ENCODE measurements at places on chromosomes 13 and 19.
A peak's percentile ranks its signal among the peaks of the same experiment; 100 is the strongest.

DNA sequence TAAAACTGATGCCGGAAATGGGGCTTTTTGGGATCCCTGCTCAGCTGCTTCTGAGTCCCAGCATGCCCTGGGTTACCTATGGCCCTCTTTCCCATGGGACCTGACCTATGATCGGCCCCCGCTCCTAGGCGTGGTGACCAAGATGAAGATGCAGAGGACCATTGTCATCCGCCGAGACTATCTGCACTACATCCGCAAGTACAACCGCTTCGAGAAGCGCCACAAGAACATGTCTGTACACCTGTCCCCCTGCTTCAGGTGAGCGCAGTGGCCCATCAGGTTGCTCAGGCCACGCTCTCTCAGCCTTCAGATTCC lies 1.5 kb downstream of the RPS11 start:
- no peak for DNase-seq

DNA sequence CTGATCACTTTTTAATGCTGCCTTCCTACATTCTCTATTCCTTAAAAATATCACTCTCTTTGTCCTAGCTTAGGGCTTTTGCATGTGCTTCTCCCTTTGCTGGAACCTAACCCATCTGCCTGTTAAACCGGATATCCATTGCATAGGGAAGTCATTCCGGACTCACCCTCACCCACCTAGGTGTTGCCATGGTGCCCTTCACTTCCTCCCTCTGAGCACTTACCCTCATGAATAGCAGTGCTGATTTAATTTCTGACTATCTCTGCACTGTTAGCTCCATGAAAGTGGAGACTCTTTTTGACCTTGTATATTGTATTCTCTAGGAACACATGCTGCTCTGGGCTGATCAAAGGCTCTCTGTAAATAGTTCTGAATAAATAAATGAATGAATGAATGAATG lies 401.9 kb downstream of the PCDH20 start:
- DNase-seq: no peak

- no peak for DNase-seq
These were observed 184.1 kb downstream of the PCDH17 start for GRCh38 chr13:57815600-57815999.

GRCh38 chr19:50325310-50326100 lies 3.7 kb downstream of the KCNC3 start:
- DNase-seq: peak; percentile 55

DNA sequence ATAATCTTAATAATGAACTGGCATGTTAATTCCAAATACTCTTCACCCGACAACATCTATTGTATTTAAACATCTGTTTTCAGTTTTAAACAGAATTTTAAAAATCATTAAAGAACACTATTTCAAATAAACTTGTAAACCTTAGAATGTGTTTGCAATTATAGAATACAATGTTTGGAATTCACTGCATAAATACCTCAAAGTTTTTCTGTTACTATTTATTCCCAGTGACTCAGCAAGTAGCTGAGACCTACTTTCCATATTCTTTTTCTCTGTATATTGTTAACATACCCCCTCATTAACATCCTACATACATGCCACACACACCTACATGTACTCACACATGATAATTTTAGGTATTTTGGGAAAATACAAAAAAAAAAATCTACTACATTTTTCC lies 1134.3 kb downstream of the SLITRK1 start:
- DNase-seq: no peak

GRCh38 chr13:19332378-19332777 lies 150.8 kb upstream of the TUBA3C start:
- no peak for DNase-seq

GRCh38 chr13:46934749-46935148 lies 37.9 kb upstream of the HTR2A start:
- no peak for DNase-seq

GRCh38 chr13:98819382-98820010 lies 67.0 kb upstream of the SLC15A1 start:
- DNase-seq: no peak

DNA sequence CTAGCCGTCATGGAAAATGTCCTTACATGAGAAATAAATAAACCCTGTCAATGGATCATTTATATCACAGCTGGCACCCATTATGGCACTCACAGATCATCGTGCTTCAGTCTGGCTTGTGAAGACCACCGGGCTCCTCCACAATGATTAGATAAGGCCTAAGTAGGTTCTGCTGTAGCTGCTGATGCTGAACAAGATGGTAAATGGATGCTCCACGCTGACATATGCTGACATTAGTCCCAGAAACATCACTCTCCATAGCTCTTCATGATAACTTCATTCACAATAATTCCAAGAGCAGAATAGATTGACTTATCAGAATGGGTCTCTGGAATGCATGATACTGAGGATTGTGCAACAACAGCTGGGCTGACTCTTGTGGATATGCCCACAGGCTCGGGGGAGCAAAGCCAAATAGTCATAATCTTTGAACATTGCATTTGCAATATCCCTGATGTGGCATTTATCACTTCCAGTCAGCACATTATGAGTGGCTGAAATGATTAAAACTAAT lies 63.8 kb upstream of the RXFP2 start:
- DNase-seq: no peak

DNA sequence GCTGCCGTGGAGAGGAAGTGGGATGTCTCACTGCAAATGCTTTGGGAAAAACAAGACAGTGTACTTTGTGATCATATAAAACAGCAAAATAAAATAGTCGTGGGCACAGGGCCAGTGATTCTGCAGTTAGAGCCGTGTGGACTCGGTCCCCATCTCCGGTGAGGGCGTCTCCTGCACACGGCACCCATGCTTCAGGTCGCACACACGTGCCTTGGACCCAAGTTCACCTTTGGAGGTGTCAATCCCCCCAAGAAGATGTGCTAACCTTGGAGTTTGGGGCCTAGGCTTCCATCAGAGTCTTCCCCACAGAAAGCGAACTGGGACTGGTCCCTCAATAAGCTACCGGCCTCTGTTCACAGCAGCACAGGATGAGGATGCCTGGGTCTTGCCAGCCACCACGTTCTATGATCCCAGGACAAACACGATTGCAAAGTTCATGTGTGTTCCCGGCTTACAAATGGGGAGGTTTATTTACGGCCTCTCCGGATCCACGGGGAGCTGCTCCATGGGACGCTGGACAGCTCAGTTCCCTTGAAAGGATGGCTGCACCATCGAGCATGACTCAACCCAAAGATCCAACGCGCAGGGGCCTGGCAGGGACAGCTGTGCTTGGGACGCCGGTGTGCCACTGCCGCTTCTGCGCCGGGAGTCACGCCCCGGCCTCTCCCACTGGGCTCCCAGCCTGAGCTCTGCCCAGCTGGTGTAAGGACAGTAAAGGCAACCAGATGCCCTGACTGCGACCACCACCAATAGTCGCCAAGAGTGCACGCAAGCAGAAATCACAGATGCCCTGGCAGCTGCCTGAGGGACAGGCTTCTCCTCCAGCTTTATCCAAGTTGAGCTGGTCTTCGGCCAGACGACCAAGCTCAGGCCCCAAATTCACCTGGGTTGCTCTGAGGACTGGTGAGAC lies 8.6 kb downstream of the GAS6 start:
- no peak for DNase-seq

DNA sequence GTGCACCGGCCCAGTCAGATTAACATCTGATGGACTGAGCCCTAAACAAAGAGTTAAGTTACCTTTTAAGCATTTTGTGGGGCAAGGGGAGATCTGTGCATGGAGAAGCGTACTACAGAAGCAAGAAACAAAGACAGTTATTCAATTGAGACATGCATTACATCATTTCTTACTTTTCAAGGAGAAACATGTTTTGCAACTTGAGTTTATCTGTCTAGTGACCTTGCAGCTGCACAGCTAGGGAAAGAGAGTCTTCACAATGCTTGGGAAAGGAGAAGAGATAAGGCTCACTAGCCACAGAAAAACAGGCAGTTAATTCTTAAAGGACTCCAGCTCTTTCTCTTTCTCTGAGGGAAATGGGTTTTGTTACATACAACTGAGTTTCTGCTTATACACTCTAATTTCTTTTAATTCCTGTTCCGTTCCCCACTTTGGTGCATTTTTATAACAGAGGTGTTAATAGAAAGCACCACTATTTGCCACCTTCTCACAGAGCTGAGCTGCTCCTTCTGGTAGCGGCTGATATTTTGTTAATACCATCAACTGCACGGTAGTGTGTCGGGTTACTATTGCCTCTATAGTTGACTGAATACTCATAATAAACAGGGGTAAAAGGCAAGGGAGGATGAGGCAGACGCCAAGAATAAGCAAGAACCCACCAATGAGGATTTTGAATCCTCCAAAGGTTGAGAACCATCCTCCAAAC lies 55.9 kb downstream of the ZNF431 start:
- DNase-seq: no peak

GRCh38 chr19:43738780-43739211 lies 16.0 kb downstream of the SMG9 start:
- no peak for DNase-seq

GRCh38 chr19:48962029-48962848 lies 2.9 kb upstream of the FTL start:
- no peak for DNase-seq

GRCh38 chr13:110876609-110877008 lies 38.3 kb downstream of the ANKRD10 start:
- no peak for DNase-seq

- DNase-seq: no peak
These were observed 1.6 kb downstream of the ZNF579 start for GRCh38 chr19:55578761-55579747.

GRCh38 chr19:13036366-13036976 lies 41.2 kb downstream of the NFIX start:
- no peak for DNase-seq

DNA sequence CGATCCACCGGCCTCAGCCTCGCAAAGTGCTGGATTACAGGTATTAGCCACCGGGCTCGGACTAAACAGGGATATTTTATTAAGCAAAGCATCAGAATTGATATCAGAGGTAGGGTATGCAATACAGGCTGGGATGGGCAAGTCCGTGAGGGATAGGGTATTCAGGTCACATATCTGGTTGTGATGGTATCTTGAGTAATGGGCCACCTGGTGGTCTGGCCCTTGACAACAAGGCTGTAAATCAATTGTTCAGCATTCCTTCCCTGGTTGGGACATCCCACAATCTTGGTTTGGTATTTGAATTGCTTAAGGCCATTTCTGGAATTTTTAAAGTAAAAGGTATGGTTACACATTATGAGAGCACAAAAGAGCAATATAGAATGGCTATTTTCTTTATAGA lies 1588.0 kb downstream of the SLITRK1 start:
- no peak for DNase-seq

DNA sequence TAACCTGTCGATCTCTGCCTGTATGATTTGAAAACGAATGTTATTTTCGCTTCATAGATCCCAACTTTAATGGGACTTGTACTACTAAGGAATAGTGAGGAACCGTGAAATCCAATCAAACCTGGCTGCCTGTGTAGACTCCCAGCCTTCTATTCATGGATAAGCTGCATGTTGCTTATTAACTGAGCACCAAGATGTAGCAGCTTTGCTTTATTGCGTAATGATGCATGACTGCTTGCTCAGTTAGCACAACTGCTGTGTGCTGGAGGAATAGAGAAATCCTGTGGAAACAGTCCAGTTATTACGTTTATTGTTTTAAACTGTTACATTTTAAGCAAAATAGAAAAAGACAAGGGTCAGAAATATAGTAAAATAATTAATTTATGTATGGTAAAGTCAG lies 108.2 kb downstream of the SHISA2 start:
- DNase-seq: no peak

DNA sequence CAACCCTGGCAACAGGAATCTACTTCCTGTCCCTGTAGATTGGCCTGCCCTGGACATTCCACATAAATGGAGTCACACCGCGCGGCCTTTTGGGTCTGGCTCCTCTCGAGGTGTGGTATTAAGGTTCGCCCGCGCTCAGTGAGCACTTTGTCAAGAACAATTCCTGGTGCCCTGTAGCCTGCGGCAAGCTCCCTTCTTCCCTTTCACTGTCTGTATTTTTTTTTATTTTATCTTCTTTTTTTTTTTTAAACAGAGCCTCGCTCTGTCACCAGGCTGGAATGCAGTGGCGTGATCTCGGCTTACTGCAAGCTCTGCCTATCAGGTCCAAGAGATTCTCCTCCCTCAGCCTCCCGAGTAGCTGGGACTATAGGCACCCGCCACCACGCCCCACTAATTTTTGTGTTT lies 28.3 kb downstream of the PEX11G start:
- no peak for DNase-seq

DNA sequence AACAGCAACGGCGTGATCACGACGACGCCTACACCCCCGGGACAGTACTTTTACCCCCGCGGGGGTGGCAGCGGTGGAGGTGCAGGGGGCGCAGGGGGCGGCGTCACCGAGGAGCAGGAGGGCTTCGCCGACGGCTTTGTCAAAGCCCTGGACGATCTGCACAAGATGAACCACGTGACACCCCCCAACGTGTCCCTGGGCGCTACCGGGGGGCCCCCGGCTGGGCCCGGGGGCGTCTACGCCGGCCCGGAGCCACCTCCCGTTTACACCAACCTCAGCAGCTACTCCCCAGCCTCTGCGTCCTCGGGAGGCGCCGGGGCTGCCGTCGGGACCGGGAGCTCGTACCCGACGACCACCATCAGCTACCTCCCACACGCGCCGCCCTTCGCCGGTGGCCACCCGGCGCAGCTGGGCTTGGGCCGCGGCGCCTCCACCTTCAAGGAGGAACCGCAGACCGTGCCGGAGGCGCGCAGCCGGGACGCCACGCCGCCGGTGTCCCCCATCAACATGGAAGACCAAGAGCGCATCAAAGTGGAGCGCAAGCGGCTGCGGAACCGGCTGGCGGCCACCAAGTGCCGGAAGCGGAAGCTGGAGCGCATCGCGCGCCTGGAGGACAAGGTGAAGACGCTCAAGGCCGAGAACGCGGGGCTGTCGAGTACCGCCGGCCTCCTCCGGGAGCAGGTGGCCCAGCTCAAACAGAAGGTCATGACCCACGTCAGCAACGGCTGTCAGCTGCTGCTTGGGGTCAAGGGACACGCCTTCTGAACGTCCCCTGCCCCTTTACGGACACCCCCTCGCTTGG lies 966 bp downstream of the JUNB start:
- DNase-seq: peak; percentile 80

DNA sequence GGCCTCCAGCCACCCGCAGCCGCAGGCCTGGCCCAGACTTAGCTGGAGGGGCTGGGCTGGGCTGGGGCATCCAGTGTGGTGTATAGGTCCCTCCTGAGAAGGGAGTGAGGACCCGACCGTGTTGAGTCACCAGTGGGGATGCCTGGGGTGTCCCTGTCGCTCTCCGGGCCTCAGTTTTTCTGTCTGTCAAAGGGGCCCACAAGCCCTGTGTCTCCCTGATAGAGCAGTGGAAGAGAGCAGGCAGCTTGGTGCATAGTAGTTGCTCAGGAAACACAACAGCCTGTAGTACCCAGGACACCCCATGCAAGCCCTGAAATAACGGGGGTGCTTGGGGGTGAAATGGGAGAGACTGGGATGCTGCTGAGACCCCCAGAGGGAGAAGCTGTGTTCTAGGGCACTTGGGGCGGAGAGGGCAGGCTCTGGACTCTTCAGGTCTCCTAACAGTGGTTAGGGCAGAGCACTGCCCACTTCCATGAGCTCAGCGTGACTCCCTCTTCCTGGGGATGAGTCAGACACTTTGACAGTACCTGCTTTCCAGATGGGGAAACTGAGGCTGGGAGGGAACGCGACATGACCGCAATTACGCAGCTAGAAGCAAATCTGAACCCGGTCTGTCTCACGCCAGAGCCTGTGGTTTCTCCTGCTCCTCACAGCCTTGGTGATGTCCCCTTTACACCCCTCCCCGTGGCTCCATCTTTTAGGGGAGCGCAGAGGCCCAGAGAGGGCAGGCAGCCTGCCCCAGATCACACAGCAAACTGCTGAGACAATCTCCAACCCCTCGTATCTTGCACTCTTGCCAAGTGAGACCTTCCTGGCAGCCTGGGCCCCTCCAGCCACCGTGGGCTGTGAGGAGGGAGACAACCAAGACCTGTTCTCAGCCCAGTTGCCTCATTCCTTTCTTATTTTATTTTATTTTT lies 692 bp downstream of the SULT2B1 start:
- DNase-seq: no peak

GRCh38 chr13:76239031-76239680 lies 603.0 kb downstream of the LMO7 start:
- no peak for DNase-seq
